ENCODE measurements at places on chromosomes 12 and 14.

- DNase-seq, result no peak
These were observed 11.1 kb downstream of the CCDC197 start for GRCh38 chr14:94008234-94008633.

GRCh38 chr14:89425931-89426330 is 8.9 kb upstream of the FOXN3 start:
- no peak for DNase-seq

- no peak for DNase-seq
These were observed 68.3 kb upstream of the TRHDE start for GRCh38 chr12:72203764-72204335.

GRCh38 chr12:47268501-47269454 is 189.0 kb upstream of the AMIGO2 start:
- DNase-seq, result no peak

GRCh38 chr12:123449856-123450255 is 8.1 kb upstream of the SNRNP35 start:
- no peak for DNase-seq

GRCh38 chr12:55982319-55982936 is 8.6 kb downstream of the RAB5B start:
- no peak for DNase-seq

GRCh38 chr14:62002642-62003041 is 240.4 kb downstream of the SNAPC1 start:
- no peak for DNase-seq

- DNase-seq, result no peak
These were observed 68.3 kb downstream of the KDM2B start for GRCh38 chr12:121512561-121512960.

DNA sequence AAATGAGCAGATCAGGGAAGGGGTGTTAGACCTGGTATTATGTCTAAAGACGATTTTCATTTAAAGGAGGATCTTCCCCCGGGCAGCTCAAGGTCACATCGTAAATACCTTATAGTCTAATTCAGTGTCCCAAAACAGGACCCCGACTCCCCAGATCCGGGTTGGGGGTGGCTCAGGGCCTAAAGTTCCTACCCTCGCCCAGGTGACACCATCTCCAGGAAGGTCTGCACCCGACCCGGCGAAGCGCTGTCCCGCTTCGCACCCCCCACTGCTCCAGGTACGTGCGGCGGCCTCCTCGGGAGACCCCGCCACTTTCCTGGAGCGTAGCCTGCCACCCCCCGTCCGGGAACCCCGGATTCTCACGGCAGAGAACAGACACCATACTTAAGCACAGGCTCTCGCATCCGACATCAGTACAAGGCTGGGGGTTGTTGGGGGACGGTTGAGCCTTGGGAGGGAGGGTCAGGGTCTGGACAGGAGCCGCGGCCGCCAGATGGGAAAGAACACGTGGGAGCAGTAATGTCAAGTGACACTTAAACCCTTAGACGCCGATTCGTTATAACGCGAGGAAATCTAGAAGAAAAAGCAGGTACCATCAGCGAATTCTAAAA is 556 bp downstream of the TIMM9 start:
- peak; percentile 73 for DNase-seq

GRCh38 chr12:49369411-49370145 is 2.3 kb downstream of the SPATS2 start:
- DNase-seq, result peak; percentile 69

- no peak for DNase-seq
These were observed 7.9 kb downstream of the EMG1 start for GRCh38 chr12:6978611-6979011.

GRCh38 chr12:2959505-2960389 is 550 bp downstream of the TEAD4 start:
- DNase-seq, result peak; percentile 41

- peak; percentile 8 for DNase-seq
These were observed 44.3 kb upstream of the SPTLC2 start for GRCh38 chr14:77660754-77661153.

DNA sequence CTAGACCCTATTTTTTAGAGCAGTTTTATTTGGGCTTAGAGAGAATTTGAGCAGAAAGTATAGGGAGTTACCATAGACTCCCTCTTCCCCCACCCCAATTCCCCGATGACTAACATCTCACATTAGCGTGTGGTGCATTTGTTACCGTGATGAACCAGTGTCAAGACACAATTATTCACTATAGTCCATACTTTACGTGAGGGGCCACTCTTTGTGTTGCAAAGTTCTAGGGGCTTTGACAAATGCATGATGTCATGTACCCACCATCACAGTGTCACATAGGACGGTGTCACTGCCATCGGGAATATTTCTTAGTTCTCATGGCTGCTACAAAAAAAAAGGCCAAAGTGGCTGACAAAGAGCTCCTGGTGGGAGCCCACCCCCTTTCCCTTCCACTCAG is 119.1 kb downstream of the PHETA1 start:
- DNase-seq, result no peak
